ENCODE measurements at places on chromosomes 5 and 9.
A peak's percentile ranks its signal among the peaks of the same experiment; 100 is the strongest.

DNA sequence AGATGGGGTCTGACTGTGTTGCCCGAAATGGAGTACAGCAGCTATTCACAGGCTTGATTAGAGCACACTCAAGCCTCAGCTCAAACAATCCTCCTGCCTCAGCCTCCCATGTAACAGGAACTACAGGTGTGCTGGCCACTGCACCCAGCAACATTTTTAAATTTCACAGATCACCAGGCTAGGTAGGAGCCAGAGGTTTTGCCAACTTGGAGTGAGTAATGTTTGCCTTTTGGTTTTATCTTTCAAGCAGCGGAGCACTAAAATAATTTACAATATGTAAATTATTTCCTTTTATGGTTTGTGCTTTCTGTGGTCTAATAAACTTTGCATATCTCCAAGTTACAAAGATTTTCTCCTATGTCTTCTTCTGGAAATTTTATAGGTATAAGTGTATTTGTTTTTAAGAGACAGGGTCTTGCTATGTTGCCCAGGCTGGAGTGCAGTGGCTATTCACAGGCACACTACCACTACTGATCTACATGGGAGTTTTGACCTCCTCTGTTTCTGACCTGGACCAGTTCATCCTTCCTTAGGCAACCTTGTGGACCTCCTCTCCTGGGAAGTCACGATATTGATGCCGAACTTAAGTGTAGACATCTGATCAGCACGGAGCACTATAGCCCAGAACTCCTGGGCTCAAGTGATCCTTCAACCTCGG lies 67.2 kb upstream of the SUSD1 start:
- DNase-seq, result no peak

DNA sequence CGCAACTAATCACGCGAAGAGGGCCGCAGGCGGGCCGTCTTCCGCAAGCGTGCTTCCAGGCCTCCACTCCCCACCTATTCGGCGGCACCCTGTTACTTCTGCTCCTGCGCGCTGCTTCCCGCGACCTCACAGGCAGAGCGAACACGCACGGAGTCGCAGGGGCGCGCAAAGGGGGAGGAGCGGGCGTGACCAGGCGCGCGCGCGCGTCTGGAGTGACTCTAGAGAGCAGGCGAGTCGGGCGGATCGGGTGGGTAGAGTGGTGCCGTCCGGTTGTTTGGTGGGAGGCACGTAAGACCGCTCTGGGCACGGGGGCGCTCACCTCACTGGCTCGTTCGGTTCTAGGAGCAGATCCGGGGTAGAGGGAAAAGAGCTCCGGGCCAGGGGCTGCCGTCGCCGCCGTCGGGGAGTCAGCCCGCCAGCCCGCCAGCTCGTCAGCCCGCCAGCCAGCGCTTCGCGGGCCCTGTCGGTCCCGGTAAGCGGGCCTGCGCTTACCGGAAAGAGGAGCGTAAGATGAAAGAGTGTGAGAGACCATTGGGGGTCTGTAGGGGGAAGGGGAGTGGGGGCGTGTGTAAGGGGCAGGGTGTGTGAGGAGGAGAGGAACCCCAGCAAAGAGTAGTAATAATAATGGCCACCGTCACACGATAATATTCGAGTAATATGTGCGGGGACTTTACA lies at the start of gene CNOT8:
Gene CNOT8, plus strand, starts transcription at position 331 of the 675 bp plus-strand sequence. CDS start 4,652 bp downstream, outside the sequence.
- peak; percentile 98 for DNase-seq

DNA sequence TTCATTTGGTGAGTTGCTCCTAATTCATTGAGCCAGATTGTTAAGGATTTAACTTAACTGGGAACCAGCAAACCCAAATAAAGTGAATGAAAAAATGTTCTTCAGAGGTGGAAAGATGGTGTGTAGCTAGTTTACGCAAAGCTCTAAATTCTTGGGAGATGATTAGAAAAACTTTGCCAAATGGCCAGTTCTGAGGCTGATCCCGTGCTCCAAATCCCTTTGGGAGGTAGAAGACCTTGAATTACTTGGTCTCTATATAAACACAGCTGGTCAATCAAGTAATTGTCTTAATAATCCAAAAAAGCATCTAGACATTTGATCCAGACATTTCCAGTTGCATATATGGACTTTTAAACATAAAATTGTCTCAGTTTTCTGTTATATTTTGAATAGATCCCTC lies 11.4 kb downstream of the ACTL7B start:
- DNase-seq, result no peak

DNA sequence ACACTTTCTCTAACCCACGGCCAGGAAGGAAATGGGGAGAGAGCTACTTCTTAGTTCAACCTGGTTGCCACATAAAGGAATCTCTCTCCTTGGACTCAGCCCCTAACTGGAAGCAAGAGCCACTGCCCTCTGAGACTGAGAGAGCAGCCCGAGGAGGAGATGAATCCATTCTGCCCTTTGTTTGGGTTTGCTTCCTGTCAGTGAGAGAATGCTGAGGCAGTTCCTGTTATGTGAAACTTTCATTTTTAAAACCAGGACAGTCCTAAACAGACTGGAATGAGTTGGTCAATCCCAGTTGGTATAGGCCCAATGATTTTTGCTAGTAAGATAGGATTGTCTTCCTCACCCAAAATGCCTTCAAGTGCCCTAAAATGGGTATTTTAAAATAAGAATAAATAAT lies 205.1 kb downstream of the NTRK2 start:
- DNase-seq, result no peak

- DNase-seq, result no peak
These were observed 35.7 kb upstream of the SLC25A51 start for GRCh38 chr9:37939575-37940095.

DNA sequence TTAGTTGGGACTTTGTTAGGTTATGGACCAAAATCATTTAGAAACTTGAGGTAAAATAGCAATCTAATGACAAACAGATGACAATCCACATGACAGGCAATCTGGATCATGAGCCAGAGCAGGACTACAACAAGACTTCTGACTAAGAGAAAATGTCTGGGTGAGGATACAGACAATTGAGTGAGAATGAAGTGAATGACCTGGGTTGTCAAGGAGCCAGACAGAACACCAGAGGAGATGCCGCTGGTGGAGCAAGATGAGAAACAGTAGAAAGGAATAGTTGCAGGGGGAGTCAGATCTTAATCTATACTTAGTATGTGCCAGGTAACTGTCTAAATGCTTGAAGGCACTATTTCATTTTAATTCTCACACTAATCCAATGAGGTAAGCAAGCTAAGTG lies 277.8 kb downstream of the PRELID2 start:
- DNase-seq, result no peak

DNA sequence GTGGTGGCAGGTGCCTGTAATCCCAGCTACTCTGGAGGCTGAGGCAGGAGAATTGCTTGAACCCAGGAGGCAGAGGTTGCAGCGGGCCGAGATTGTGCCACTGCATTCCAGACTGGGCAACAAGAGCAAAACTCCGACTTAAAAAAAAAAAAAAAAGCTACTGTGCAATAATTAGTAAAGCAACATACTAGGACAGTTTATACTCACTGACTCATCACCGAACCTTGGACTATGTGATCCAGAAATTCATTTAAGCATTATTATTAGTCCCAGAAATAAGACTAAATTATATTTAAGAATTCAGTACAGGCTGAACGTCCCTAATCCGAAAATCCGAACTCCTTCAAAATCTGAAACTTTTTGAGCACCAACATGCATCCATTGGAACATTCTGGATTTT lies 37.8 kb downstream of the GOLPH3 start:
- DNase-seq, result no peak

GRCh38 chr5:163571744-163572143 lies 66.3 kb downstream of the MAT2B start:
- DNase-seq, result no peak

GRCh38 chr5:35186749-35187148 lies 43.5 kb downstream of the PRLR start:
- no peak for DNase-seq

DNA sequence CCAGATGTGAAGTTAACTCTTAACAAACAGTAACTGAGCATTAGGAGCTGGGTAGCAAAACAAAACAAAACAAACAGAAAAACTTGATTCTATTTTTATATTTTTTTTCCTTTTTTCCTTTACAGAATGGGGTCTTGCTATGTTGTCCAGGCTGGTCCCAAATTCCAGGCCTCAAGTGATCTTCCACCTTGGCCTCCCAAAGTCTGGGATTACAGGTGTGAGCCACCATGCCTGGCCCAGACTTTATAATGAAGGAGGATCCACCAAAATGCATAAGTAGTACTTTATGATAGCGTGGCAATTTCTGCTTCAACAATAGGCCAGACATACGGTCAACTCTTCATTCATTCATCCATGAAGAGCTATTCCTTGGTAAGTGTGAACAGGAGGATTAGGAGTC lies 5.9 kb upstream of the IQGAP2 start:
- no peak for DNase-seq

- no peak for DNase-seq
These were observed 734.9 kb downstream of the DTWD2 start for GRCh38 chr5:118253225-118254061.

- no peak for DNase-seq
These were observed 66.0 kb downstream of the AOPEP start for GRCh38 chr9:94792511-94792910.

DNA sequence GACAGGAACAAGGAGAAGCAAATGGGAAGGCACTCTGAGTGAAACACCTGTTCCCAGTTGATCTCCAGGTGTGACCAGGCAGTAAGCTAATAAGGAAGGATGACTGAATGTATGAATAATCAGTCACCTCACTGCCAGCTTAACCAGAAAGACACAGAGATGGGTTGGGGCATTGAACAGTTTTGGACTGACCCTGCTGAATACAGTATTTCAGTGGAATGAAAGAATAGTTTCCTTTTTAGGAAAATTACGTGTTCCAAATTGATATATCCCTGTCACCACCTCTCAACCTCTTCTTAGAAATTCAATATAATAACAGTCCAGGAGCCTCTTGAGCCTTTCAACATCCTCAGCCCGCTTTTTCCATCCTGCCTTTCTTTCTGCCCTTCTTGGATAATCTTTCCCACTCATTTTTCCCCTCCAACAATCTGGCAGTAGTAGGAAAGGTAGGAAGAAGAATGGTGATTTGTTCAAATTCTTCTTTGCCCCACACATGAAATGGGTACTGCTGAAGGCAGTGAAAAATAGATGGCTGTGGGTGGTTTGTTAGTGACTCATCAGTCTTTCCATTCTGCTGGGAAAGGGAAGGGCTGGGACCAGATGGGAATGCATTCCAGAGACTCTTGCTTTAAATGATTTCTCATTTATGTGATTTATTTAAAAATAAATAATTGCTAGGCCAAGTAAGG lies 117.9 kb downstream of the ZSWIM6 start:
- DNase-seq, result no peak

- no peak for DNase-seq
These were observed 125.1 kb upstream of the CLINT1 start for GRCh38 chr5:157983906-157984551.

DNA sequence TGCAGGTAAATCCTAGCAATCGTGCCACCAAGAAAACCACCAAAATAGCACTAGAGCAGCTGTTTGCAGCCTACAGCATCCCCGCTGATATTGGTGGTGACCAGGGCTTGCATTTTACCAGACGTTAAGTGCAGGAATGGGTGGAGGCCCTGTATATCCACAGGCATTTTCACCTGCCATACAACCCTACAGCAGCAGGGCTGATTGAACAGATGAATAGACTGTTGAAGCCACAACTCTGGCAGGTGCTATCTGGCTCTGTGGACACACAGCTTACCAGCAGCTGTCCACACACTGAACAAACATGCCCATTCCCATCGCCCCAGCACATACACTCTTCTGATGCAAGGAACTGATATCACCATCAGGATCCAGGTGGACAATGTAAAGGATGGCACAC lies 154.5 kb upstream of the APC start:
- no peak for DNase-seq

GRCh38 chr5:151864061-151864748 lies 60.4 kb downstream of the GLRA1 start:
- DNase-seq, result no peak

DNA sequence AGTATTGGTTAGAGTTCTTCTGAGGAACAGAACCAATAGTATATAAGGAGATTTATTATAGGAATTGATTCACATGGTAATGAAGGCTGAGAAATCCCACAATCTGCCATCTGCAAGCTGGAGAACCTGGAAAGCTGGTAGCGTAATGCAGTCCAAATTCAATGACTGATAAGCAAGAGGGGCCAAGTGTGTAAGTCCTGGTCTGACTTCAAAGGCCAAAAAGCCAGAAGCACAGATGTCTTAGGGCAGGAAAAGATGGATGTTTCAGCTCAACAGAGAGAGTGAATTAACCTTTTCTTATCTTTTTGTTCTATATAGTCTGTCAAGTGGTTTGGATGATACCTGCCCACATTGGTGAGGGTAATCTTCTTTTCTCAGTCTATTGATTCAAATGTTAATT lies 146.4 kb downstream of the FGF10 start:
- no peak for DNase-seq

DNA sequence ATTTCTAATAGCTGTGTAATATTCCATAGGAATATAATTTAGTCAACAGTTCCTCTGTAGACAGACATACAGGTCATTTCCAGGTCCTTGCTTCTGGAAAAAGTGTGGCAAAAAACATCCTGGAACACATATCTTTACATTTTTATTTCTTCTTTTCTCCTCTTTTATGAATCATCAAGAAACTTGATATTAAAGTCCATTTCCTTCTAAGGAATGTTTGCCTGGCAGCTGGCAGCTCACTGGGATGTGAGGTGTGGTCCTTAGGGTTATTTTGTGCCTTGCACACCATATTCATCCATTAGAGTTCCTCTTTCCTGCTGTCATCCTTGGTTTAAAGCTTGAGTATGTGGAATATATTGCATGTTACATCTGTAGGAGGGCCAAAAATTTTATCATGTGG lies 122.0 kb downstream of the GALNT10 start:
- no peak for DNase-seq

DNA sequence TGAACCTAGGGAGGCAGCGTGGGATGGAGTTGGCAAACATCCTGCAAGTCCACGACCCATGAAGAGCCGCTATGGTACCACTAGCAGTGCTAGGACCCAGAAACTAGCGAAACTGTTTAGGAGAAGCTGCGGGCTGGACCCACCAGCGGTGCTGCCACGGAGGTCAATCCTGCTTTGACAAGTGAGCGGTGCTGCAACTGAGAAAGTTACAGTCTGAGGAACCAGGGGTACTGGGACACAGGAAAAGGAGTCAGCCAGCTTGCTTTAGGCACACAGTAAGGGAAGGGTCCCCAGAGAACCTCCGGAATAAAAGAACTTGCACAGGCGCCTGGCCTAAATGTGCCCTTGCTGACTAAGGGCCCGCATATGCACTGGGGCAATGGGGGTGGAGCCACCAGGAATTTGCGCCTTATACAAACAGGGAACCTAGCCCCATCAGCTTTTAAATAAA lies 23.6 kb upstream of the ANXA2R start:
- no peak for DNase-seq

DNA sequence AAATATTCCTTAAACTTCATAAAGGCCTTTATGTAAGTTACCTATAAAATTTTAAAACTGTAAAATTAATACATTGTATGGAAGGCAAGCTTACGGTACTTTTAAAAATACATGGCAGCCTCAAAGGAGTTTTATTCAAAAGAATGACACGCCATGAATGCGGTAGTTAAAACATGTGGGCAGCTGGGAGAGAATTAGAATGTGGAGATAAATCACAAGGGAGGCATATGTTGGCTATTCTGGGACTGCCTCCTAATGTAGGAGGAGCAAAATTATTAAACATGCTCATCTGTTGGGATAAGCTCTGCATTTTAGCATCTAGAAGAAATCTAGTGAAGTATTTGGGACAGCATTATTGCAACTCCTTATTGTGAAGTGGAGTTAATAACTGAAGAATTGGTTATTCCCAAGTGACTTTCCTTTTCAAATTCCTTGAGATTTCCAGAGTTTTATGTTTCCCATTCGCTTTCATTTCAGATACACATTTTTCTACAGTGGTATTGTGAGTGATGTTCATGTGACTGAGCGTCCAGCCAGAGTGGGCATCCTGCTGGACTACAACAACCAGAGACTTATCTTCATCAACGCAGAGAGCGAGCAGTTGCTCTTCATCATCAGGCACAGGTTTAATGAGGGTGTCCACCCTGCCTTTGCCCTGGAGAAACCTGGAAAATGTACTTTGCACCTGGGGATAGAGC lies 109.4 kb downstream of the CMYA5 start:
- no peak for DNase-seq

Data from NAMALWA (cell line).